Activated CD8-positive, alpha-beta memory T cell treated with anti-CD3 and anti-CD28 coated beads, Interleukin-2, amount 10 ng/mL, durations not matched to agents 7 days and 5 days (primary cell): ENCODE measurements at places on chromosomes 13 and 19. TPM values are rescaled to one million over a fixed set of nuclear protein-coding genes. Genes with fewer than 3 reads are reported as not detected.

- no peaks in the 10 kb centered on the region for H3K4me1 ChIP-seq
- DNase-seq, result no peak
- H3K27ac ChIP-seq, result no peak overlapping the region
- no peaks in the 10 kb centered on the region for H3K27me3 ChIP-seq
- no peaks in the 10 kb centered on the region for H3K36me3 ChIP-seq
Measured at GRCh38 chr19:50184196-50184595, 19.2 kb upstream of the MYH14 start.

GRCh38 chr13:23570099-23570920 is at the start of gene TNFRSF19:
TNFRSF19 (plus strand) TSS chr13:23570412; CDS start chr13:23590184, 19,772 bp downstream.
- H3K4me3 ChIP-seq, result no peak within 1 kb of the TSS
- H3K27ac ChIP-seq, result no peak within 1 kb of the TSS
- peaks cover 68% of the 10 kb centered on the region for H3K27me3 ChIP-seq
- no peaks in the 10 kb centered on the region for H3K36me3 ChIP-seq
- no peaks in the 10 kb centered on the region for H3K4me1 ChIP-seq

- H3K36me3 ChIP-seq, result no peaks in the 10 kb centered on the region
- no peak overlapping the region for H3K27ac ChIP-seq
- no peaks in the 10 kb centered on the region for H3K27me3 ChIP-seq
- H3K4me3 ChIP-seq, result no peak overlapping the region
- no peak for DNase-seq
Measured at GRCh38 chr13:67094952-67095351, 135.2 kb downstream of the PCDH9 start.

ZNF135 gene
- total RNA-seq, result 0.49 TPM

DNA sequence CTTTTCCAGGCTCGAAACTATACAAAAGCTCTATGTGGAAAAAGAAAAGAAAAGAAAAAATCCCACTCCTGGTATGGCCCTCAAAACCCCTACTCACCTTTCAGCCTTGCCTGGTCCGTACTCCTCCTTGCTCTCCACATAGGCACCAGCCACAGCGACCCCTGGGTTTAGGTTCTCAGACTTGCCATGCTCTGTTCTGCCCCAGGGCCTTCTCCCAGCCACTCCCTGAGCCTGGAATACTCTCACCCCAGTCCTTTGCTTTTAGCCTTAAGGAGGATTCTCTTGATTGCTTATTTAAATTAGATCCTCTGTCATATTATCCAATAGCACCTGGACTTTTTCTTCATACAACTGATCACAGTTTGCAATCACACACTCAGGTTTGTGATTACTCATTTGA is 522.5 kb downstream of the DIAPH3 start:
- DNase-seq, result no peak
- H3K4me1 ChIP-seq, result no peaks in the 10 kb centered on the region
- no peak overlapping the region for H3K4me3 ChIP-seq

DNA sequence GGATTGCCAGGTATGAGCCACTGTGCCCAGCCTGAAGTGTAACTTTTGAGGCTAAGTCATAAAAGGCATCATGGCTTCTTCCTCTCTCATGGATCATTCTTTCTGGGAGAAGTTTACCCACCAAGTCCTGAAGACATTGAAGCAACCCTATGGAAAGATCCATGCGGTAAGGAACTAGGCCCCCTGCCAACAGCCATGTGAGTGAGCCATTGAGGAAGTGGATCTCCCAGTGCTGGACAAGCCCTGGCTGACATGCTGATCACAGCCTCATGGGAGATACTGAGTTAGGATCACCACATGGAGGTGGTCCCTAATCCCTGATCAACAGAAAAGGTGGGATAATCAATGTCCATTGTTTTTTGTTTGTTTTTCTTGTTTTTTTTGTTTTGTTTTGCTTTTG is 3.3 kb upstream of the NUDT19 start:
- no peak for DNase-seq
- H3K27me3 ChIP-seq, result no peaks in the 10 kb centered on the region
- no peak overlapping the region for H3K27ac ChIP-seq
- no peak overlapping the region for H3K4me3 ChIP-seq
- H3K4me1 ChIP-seq, result peaks cover 26% of the 10 kb centered on the region

- no peak for DNase-seq
- no peaks in the 10 kb centered on the region for H3K36me3 ChIP-seq
- H3K4me3 ChIP-seq, result no peak overlapping the region
- peaks cover 3% of the 10 kb centered on the region for H3K4me1 ChIP-seq
- peaks cover 14% of the 10 kb centered on the region for H3K27me3 ChIP-seq
- no peak overlapping the region for H3K27ac ChIP-seq
Measured at GRCh38 chr13:110280985-110281688, 25.8 kb downstream of the COL4A1 start.

DNA sequence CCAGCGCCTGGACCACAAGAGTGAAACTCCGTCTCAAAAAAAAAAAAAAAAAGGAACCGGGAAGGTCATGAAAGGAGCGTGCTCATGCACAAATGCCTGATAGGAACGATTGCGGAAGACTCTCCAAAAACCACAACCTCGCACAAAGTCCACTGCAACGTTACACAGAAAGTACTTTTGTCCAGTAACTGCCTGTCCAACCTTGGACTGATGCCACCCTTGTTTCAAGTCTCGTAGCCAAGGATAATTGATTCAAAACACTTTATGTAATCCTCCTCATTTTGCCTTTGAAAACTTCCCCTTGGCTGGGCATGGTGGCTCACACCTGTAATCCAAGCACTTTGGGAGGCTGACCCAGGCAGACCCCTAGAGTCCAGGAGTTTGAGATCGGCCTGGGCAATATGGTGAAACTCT is 13.7 kb downstream of the LGALS7 start:
- no peak overlapping the region for H3K27ac ChIP-seq
- no peak for DNase-seq
- no peak overlapping the region for H3K4me3 ChIP-seq

- DNase-seq, result no peak
- H3K27ac ChIP-seq, result no peak overlapping the region
- H3K27me3 ChIP-seq, result no peaks in the 10 kb centered on the region
- no peak overlapping the region for H3K4me3 ChIP-seq
- no peaks in the 10 kb centered on the region for H3K4me1 ChIP-seq
Measured at GRCh38 chr19:5103061-5103701, 134.3 kb downstream of the KDM4B start.
